ENCODE measurements at places on chromosomes 7 and 10.

DNA sequence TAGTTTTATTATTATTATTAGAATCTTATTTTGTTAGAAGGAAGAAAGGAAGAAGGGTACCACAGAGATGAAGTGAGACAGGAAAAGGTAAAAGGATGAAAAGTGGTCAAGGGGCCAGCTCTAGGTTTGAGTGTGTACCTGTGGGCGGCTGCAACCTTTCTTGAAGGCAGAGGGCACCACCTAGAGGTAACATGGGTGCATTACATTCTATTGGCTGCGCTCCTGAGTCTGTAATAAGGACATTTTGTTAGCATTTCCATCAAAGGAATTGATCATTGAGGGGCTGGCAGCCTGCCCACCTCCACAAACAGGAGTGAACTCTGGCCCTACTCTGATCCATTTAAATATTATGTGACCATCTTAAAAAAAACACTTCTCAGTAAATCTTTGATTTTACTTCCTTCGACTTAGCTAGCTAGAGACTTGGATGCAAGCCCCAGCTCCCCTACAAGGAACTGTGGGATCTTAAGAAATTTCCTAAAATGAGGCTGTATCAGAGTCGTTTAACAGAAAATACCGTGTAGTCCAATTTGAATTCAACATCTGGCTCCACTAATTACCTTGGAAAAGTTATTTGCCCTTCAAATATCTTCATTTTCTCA lies 610.4 kb downstream of the IPMK start:
- no peak for DNase-seq

GRCh38 chr7:128833148-128833945 lies 3.1 kb downstream of the FLNC start:
- no peak for DNase-seq

DNA sequence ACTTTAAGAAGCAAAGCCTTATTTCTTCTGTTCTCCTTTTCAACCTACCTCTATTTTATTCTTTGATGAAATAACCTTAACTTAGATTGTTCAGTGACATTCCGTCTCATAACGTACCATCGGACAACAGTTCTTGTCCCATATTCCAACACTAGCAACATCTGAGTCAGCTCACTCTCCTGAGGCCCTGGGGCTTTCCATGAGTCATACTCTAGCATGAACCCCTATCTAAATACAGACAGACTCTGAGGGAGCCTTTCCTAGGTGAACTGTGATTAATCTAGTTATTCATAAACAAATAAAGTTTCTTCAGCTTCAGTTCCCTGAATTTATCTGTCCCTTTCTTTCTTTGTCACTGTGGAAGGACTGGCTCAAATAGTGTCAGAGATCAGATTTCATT lies 168.7 kb upstream of the LYZL1 start:
- no peak for DNase-seq

DNA sequence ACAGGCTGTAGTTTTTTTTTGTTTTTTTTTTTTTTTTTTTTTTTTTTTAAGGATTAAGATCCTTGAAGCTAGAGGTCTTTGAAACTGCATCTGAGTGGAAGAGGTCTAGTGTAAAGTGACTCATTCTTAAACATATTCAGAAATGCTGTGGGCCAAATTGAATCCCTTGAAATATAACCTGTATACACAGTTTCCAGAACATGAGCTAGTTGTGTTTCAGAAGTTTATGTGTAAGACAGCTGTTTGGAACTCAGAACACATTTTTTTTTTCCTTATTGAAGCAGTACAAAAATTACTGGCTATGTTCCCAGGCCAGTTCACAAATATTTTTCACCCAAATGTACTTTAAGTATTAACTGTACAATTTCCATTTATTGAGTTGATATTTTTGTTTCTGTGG lies 67.9 kb downstream of the PPP1R9A start:
- DNase-seq = no peak

GRCh38 chr10:71720288-71720687 lies 710 bp upstream of the C10orf105 start:
- DNase-seq = no peak

DNA sequence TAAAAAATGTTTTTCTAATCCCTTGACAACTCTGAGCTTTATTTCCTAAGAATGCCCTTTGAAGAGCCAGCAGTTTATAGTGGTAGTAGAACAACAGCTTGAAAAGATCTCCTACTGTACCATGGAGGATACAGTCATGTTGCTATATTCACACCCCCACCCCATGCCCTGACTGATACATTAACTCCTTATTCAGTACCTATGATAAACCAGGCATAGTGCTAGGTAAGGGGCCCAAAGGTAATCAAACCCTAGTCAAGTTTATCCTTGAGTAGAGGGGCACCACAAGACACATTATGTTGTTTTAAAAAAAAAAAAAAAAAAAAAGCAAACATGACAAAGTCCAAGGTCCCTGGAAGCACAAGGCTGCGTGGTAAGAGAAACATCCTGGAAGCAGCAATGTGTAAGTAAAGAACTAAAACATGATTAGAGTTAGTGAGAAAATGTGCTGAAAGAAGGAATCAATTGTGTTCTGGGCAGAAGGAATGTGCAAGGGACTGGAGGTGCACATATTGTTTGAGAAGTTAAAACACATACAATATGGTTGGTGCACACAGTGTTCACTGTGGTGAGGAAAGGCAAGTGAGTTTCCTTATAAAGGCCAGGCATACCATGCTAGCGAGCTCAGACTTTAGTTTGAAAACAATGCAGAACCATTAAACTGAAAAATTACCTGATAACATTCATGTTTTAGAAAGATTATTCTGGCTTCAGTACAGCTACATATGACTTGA lies 51.2 kb downstream of the PDE1C start:
- no peak for DNase-seq

GRCh38 chr7:103129702-103130549 lies 19.0 kb downstream of the NAPEPLD start:
- no peak for DNase-seq

DNA sequence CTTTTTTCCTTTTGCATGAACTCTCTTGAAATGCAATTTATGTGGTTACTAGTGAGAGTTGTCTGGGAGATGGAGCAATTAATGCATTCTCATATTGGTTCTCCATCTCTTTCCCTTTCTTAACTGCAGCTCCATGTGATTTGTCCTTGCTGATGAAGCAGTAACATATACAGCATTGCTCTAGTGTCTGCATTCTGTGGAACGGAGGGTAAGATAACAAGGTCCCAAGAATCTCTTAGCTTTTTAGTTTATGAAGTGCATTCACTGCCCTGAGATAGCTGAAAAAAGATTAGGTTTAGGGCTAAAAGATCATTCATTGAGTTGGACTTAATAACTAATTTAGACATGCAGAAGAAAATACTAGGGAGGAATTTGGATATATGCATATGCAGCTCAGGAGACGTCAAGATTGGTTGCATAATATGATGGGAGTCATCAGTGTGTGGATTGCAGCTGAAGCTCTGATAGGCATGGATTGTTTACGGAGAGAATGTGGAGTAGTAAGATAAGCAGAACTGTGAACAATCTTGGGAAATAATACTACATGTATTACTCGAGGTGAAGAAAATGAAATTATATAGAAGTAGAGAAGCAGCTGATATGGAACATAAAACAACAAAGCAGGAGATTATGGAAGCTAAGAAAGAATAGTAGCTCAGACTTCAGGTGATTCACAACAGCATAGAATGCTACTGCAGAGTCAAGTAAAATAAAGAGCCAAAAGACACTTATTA lies 404.7 kb downstream of the ARL4A start:
- no peak for DNase-seq

- DNase-seq = no peak
These were observed 1.6 kb downstream of the TSPAN14 start for GRCh38 chr10:80455461-80456349.

DNA sequence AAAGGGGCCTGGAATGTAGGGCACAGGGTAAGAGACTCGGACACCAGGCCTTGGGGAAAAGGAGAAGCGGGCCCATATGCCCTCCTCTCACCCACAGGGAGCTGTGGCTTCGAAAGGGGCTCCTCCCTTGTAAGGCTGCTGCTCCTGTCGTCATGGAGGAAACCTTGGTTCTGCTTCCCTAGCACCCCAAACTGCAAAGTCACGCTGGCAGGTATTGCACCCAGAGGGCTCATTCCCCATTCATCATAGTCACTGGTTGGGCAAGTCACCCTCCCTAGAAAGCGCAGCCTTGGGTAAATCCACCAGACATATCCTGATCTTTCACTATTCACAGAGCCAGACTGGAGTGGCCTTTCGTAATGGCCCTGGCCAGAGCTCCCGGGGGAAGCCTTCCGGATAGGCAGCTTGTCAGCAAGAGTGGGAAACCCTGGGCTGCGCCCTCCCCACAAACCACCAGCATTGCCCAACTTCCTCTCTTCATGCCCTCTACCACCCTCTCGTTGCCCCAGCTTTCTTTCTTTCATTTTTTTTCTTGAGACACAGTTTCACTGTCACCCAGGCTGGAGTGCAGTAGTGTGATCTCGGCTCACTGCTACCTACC lies 121.0 kb downstream of the HIP1 start:
- DNase-seq = no peak

- no peak for DNase-seq
These were observed 145.0 kb downstream of the MAD1L1 start for GRCh38 chr7:2087744-2088143.

- no peak for DNase-seq
These were observed 145.0 kb upstream of the GHITM start for GRCh38 chr10:83994325-83994724.

- no peak for DNase-seq
These were observed 33.9 kb upstream of the SVIL start for GRCh38 chr10:29668628-29669027.

DNA sequence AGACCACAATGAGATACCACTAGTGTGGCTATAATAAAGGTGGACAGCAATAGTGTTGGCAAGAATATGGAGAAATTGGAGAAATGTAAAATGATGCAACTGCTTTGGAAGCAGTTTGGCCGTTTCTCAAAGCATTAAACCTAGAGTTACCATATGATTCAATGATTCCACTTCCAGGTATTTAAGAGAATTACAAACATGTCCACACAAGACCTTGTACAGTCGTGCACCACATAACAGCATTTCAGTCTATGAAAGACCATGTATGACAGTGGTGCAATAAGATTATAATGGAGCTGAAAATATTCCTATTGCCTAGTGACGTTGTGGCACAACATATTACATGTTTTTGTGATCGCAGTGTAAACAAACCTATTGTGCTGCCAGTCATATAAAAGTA lies 29.6 kb downstream of the CCDC172 start:
- no peak for DNase-seq

DNA sequence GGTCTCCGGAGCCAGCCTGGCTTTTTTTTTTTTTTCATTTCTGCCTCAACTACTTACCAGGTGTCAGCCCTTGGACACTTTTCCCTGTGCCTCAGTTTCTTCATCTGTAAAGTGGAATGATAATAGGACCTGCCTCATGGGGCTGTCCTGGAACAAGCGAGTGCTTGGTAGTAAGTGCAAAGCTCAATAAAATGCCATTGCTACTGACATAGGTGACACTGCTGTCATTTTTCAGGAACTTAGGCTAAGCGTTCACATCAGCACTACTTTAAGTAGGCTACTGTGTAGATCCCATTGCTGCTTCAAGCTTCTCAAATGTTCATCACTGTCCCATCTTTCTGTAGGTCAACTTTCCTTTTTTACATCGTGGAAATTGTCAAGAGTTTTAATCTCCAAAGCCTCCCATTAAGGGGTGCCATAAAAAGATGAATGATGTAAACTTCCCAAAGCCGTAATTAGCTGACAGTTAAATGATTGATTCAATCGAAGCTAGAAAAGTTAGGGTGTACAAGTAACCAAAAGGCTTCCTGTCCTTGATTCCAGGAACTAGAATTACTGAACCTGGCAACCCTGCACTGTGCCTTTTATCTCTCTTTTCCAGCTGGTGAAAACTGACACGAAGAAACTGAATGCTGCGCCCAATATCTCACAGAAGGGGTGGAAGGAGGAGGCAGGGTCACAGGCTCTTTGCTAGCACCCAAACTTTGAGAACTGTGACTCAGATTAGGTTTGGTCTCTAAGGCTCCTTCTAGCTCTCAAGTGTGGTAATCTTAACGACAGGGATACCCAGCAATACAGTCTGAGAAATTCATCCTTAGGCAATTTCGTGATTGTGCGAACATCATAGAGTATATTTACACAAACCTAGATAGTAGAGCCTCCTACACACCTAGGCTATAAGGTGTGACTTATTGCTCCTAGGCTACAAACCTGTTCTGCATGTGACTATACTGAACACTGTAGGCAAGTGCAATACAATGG lies 861 bp upstream of the USP6NL start:
- DNase-seq = no peak

DNA sequence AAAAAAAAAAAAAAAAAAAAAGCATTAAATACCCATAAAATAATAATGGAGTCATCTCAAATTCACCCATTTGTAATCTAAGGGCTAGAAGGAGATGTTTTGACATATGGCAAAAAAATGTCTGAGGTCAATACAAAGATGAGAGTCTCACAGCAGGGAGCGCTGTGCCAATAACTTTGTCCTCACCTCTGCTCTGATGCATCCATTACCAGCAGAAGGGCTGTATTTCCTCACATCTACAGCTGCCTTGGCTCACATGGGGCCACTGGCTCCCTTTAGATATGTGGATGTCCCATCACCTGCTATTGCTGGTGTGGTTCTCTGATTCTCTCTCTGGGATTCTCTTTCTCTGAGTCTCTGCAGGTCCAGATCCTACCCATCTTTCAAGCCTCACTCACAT lies 90.3 kb upstream of the FAM133B start:
- no peak for DNase-seq

GRCh38 chr10:78765726-78766335 lies 302.9 kb upstream of the ZMIZ1 start:
- DNase-seq = no peak

GRCh38 chr10:5147255-5147980 lies 37.5 kb downstream of the AKR1C8 start:
- no peak for DNase-seq

DNA sequence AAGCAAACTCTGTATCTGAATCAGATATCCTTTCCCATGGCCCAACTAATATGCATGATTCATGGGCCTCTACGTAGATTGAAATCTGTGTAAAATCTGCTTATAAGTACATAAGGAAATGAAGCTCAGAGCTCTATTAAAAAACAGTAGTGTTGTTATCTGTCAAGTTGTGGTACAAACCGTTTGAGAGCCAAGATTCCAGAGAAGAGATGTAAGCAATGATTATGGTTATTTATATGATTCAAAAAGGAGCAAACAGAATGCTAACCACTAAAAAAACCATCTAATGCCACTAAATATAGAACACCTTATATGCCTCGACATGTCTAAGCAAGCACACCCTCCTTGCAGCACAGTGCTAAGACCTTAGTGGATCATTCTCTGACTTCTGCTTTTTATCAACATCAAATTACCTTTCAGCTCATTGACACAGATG lies 26.6 kb downstream of the RPP38 start:
- DNase-seq = no peak

DNA sequence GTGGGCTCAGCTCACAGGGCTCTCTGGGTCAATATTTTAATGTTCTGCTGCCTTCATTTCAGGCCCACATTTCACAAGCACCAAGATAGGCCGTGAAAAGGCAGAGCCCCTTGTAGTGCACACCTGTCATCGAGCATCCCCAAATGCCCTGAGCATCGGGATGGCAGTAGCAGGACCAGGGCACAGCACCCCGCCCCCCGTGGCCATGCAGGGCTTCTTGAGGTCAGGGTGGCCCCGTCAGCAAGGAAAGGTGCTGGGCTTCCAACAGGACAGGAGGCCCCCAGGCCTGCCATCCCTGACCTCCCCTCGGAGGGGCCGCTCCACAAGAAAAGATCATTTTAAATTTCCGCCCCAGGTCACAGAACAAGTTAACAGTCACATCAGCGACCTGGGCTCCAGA lies 2.9 kb upstream of the CNPY1 start:
- DNase-seq = no peak

Measured in stimulated activated CD4-positive, alpha-beta T cell treated with anti-CD3 and anti-CD28 coated beads, Interleukin-15, amount 100 ng/mL, for 48 hours (primary cell).